8988T (cell line): ENCODE measurements at places on chromosomes 5 and 9.

DNA sequence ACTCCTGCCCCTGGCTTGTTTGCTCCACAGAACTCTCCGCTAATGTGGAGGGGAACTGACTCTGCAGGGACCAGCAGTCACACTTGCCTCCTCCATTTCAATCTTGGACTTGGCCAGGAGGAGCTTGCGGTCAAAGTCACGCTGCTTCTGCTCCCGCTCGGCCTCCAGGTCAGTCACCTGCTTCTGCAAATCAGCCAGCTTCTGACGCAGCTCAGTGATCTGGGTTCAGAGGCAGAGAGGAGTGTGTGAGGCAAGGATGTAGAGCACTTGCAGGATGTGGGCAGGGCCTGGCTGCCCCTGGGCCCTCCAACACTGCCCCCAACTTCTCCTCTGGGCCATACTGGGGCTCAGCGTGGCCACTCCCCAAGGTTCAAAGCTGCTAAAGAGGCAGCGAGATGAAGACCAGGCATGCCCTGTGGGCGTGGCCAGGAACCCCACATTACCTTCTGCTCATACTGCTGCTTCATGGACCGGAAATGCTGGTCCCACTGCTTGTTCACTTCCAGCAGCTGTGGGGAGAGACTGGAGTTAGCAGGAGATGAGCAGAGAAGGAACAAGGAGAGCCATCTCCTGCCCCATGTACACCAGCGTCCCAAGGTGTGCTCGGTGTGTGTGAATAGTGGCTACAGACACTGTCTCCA lies 22.2 kb downstream of the GPX3 start:
- DNase-seq: no peak

DNA sequence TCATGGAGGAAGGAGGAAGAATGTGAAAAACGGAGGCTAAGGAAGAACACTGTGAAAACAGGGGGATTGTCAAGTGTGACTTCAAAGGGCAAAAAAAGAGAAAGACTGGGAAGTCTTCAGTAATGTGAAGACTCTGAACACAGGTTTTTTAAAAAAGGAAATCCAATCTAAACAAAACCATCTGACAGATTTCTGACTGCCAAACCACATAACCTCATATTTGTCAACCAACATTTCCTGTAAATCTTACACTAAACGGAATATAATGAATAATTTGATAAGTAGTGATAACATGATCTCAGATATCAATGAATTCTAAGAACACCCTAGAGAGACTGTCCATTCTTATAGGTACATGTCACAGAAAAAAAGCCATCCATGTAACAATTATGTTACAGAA lies 124.7 kb downstream of the FBN2 start:
- DNase-seq: no peak

- DNase-seq: no peak
Observed at GRCh38 chr9:22237497-22238363, 208.9 kb upstream of the DMRTA1 start.

DNA sequence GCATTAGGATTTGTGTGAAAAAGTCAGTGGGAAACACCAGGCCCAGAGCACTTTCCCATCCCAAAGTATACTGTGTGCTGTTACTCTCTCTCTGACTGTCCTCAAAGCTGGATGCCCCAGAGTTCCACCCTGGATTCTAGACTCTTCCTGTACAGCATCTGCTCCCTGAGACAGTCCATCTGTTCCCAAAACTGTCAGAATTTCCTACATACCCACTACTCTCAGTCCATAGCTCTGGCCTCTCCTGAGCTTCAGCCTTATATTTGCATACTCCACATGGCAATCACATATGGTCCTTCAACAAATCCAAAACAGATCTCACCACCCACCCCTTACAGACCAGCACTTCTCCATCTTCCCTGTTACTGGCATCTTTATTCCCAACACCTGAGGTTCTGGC lies 9.5 kb downstream of the ELP1 start:
- DNase-seq: no peak

DNA sequence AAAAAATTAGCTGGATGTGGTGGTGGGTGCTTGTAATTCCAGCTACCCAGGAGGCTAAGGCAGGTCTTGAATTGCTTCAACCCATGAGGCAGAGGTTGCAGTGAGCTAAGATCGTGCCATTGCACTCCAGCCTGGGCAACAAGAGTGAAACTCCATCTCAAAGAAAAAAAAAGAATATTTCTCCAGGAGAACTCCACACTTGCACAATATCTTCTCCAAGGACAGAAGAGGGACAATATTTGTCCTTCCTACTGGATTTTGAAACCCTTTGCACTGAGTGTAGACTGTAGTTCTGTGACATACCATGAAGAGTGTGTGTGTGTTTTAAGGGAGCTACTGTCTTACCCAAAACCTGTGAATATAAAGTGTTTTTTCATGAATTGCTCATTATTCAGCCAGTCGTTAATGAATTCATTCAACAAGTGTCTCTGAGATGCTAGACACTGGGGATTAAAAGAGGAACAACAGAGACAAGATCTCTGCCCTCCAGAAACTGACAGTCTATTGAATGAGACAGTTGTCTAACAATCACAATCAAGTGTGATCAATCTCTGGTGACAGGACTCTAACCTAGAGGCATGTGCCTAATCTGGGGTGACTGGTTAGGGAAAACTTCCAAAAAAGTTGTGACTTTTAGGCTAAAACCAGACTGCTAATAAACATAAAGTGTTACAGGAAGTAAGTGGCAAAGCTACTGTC lies 9.8 kb upstream of the UBE2D2 start:
- no peak for DNase-seq

DNA sequence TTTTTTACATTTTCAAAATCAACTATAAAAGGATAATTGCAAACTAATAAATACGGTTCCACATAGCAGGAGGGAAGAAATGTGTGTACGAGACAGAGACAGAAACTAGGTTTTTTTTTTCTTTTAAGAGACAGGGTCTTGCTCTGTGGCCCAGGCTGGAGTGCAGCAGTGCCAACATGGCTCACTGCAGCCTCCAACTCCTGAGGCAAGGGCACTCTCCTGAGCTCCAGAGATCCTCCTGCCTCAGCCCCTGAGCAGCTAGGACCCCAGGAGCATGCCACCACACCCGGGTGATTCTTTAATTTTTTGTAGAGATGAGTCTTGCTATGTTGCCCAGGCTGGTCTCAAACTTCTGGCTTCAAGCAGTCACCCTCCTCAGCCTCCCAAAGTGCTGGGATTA lies 2.1 kb upstream of the OR2V1 start:
- no peak for DNase-seq

DNA sequence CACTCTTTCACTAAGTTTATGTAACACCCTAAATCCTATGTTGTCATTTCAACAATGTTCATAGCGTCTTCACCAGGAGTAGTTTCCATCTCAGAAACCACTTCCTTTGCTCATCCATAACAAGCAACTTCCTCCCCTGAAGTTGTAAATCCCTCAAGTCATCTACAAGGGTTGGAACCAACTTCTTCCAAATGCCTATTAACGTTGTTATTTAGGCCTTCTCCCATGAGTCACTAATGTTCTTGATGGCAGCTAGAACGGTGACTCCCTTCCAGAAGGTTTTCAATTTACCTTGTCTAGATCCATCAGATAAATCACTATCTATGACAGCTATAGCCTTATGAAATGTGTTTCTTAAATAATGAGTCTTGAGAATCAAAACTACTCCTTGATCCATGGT lies 73.3 kb upstream of the TARS1 start:
- DNase-seq: no peak

GRCh38 chr9:91663858-91664257 lies 240.2 kb upstream of the NFIL3 start:
- no peak for DNase-seq

GRCh38 chr9:79989079-79989478 lies 417.3 kb downstream of the TLE4 start:
- DNase-seq: no peak

DNA sequence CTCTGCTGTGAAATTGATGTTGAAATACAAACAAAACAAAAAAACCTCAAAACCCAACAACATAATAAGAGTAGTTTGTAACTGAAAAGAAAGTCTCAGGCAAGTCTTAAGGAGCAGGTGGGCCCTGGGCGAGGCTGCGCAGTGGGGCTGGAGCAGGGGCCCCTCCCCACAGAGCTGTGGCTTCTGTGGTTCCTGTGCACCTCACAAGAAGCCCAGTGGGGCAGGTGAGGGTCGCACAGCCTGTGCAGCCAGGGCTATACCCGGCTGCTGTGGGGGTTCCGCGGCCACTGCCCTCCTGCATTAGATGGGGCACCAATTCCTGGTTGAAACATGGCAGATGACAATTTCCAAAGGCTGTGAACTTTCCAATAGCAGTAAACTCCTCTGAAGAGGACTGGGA lies 75.3 kb downstream of the TRIO start:
- DNase-seq: no peak

GRCh38 chr9:90854637-90855175 lies 53.1 kb downstream of the SYK start:
- no peak for DNase-seq

DNA sequence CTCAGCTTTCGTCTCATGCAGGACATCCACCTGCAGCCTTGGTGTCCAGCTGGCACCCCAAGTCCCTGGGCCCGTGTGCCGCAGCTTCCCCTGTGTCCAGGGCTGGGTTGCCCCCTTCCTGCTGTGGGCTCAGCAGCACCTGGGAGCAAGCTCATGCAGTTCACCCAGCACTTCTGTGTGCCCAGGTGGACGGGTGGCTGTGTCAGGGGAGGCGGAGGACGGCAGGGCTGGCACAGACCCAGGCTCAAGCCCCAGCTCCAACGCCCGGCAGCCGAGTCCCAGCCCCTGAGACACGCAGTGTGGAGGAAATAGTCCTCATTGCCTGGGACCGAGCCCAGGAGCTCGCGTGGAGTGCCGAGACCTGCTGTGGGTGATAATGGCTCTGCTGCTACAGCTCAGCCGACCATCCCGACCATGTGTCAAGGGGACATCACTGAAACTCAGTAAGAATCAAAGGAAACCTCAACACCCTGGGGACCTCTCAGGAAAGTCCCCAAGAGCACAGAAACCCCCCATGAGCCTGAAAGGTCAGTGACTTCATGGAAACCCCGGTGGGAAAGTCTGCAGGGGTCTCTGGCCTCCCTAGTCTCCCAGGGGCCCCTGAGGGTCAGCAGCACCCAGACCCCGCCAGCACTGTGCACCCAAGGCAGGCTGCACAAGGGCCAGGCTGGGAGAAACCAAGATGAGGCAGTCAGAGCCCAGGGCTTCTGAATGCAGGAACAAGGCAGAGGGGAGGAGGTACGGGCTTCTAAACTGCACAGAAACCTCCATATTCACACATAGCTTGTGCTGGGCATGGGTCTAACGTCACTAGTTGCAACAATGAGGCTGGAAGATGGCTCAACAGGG lies 38.8 kb downstream of the LPCAT1 start:
- DNase-seq: no peak

DNA sequence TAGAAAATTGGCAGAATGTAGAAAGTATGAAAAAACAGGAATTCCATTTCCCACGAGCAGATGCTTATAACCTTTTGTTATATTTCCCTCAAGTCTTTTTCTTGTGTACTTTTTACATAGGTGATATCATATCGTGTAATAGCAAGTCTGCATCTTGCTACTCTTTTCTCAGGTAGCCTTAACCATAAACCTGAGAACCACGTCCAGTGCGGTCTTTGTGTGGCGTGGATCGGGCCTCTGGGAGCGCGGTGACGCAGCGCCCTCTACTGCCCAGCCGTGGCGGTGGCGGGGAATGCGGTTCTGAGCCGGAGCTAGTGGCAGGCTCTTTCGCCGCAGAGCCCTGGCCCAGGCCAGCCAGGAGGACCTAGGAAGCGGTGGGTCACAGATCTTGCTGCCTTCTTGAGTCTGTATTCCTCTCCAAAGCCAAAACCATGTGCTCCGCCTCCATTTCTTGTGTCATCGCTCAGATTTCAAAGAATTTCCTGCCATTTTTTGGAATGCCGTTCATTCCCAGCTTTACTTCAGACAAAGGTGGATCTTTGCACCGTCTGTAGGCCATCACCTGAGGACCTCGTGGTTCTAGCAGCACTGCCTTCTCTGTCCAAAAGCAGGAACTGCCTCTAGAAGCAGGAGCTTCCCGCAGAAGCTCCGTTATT lies 71.9 kb downstream of the MVB12B start:
- peak; percentile 82 for DNase-seq

GRCh38 chr9:134748591-134748990 lies 107.0 kb downstream of the COL5A1 start:
- no peak for DNase-seq

GRCh38 chr9:137240318-137240840 lies 708 bp upstream of the TUBB4B start:
- no peak for DNase-seq

DNA sequence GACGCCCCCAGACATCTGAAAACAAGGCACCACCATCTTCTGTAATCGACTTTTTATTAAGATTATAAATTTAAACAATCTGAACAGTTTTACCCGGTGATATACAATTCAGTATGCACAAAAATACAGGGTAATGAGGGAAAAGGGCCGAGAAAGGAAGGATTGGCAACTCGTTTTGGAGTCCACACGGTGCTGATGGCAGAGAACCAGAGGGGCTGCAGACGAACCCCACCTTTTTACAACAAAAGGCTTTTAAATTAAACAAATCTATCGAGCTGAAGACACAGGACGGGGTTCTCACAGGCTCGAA lies 2.6 kb downstream of the IER5L start:
- no peak for DNase-seq

- DNase-seq: no peak
Observed at GRCh38 chr9:27387722-27388121, 90.8 kb upstream of the EQTN start.

DNA sequence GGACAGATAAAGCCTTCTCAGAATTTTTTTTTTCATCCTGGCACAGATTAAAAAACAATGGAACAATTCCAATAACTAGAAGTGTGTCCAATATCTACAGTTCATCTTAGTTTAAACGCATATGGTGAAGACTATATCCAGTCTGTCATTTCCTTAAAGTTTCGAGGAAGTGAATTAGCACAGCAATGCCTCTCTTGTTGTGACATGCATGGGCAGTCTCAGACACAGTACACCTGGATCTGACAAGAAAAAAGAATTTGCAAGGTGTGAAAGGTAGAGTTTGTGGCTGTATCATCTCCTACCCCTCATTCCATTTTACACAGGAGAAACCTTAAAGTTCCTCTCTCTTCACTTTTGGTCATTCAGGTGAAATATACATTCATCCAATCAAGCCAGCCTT lies 100.6 kb upstream of the ADAMTS19 start:
- DNase-seq: no peak

DNA sequence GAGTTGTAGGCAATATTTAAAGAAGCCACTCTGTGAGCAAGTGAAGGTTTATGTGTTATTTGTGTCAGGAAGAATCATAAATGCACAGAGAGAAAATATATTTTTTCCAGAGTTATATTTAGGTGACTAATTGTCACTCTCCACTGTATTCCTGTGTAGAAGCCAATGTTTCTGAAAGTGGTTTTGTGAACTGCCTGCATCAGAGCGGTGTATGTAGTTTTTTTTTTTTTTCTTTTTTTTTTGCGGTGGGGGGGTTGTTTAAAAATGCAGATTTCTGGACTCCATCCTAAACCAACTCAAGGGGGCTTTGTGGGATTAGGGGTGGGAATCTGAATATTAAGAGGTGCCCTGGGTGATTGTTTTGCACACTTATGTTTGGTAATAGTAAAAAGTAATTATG lies 103.4 kb downstream of the GDNF start:
- no peak for DNase-seq

DNA sequence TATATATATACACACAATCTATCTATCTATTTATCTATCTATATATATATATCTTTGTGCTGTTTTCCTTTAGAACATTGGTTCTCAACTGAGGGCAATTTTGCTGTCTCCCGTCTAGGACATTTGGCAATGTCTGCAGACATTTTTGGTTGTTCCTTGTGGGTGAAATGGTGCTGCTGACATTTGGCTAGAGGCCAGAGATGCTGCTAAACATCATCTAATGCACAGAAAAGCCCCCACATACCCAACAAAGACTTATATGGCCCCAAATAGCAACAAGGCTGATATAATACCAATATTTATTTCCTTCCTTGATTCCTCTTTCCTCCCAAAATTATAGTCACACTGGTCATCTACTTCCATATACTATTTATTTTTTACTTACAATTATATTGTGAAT lies 197.5 kb downstream of the TRPM3 start:
- DNase-seq: no peak
